ENCODE measurements at places on chromosomes 6 and 20.

- no peak for DNase-seq
Observed at GRCh38 chr6:39274903-39275302, 39.3 kb downstream of the KCNK17 start.

- DNase-seq, result no peak
Observed at GRCh38 chr6:44933108-44933507, 395.0 kb upstream of the RUNX2 start.

DNA sequence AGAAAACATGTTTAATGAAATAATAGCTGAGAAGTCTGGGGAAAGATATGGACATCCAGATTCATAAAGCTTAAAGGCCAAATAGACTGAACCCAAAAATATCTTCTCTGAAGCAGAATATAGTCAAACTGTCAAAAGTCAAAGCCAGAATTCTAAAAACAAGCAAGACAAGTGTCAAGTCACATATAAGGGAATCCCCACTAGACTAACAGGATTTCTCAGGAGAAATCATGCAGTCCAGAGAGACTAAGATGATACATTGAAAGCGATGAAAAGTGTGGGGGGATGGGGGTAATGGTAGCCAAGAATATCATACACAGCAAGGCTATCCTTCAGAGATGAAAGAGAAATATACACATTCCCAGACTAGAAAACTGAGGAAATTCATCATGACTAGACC is 112.4 kb upstream of the RUNX2 start:
- DNase-seq, result no peak

- DNase-seq, result no peak
Observed at GRCh38 chr6:52511572-52512151, 65.2 kb downstream of the TRAM2 start.

DNA sequence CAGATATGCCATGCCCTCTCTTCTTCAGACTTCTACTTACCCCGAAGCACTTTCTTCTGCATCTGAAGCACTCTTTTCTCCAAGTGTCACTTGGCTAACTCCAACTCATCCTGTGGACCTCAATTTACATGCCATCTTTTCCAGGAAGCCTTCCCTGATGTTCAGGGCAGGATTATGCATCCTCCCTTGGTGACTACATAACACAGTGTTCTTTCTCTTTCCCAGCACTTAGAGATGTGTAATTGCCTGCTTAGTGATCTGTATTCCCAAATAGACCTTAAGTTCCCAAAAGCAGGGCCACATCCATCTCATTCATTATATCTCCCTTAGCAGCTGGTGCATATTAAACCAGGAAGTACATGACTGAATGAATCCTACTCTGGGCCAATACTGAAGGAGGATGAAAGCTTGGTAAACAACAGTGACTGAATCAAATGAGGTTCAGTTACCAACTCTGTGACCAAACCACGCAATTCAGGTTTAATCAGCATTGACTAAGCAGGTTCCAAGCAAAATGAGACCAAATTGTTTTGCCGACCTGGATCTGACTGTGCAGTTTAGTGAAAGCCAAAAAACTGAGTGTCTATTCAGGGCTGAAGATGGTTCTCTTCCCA is 121.4 kb upstream of the TCF21 start:
- DNase-seq, result no peak
